ENCODE measurements at places on chromosomes 5 and 9. TPM values are rescaled to one million over a fixed set of nuclear protein-coding genes. Genes with fewer than 3 reads are reported as not detected.

Gene ADGRD2
- not detected for polyA plus RNA-seq

Gene C5orf58
- polyA plus RNA-seq: 1.8 TPM

Gene LURAP1L
- polyA plus RNA-seq: not detected

DNA sequence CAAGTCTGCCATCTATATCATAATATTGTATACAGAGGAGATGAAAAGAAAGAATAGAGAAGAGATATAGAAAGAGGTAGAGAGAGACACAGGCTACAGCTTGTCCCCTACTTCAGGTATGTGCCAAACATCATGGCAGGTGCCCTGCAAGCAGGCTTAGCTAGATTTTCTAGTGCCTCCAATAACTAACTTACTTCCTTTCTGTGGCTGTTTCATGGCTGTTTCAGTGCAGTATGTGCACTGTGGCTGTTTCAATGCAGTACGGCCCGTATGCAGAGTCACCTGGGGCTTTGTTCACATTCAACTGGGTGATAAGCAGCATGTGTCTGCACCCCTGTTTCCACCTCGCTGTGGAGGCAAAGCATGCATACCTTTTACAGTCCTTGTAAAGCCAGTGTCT is 327.2 kb downstream of the NTRK2 start:
- no peak for DNase-seq

DNA sequence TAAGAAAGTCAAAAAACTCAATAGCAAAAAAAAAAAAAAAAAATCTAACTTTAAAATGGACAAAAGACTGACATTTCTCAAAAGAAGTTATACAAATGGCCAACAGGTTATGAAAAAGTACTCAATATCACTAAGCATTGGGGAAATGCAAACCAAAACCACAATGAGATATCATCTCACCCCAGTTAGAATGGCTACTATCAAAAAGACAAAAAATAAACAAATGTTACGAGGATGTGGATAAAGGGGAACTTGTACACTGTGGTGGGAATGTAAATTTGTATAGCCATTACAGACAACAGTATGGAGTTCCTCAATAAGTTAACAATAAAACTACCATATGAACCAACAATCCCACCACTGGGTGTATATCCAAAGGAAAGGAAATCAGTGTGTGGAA is 37.2 kb downstream of the ENC1 start:
- DNase-seq: no peak

GRCh38 chr9:88927510-88927909 is 63.8 kb upstream of the S1PR3 start:
- DNase-seq: no peak

- no peak for DNase-seq
Measured at GRCh38 chr5:45410304-45410995, 285.7 kb downstream of the HCN1 start.

GRCh38 chr5:103620851-103621547 is 58.4 kb upstream of the NUDT12 start:
- DNase-seq: no peak

- DNase-seq: no peak
Measured at GRCh38 chr5:32233696-32234447, 59.8 kb upstream of the GOLPH3 start.
